Liver (tissue), 10 donors: ENCODE measurements at places on chromosomes 13 and 19. TPM values are rescaled to one million over a fixed set of nuclear protein-coding genes. Genes with fewer than 3 reads are reported as not detected.

GRCh38 chr13:40223585-40223984 lies 442.9 kb downstream of the FOXO1 start:
- no peak for DNase-seq

DNA sequence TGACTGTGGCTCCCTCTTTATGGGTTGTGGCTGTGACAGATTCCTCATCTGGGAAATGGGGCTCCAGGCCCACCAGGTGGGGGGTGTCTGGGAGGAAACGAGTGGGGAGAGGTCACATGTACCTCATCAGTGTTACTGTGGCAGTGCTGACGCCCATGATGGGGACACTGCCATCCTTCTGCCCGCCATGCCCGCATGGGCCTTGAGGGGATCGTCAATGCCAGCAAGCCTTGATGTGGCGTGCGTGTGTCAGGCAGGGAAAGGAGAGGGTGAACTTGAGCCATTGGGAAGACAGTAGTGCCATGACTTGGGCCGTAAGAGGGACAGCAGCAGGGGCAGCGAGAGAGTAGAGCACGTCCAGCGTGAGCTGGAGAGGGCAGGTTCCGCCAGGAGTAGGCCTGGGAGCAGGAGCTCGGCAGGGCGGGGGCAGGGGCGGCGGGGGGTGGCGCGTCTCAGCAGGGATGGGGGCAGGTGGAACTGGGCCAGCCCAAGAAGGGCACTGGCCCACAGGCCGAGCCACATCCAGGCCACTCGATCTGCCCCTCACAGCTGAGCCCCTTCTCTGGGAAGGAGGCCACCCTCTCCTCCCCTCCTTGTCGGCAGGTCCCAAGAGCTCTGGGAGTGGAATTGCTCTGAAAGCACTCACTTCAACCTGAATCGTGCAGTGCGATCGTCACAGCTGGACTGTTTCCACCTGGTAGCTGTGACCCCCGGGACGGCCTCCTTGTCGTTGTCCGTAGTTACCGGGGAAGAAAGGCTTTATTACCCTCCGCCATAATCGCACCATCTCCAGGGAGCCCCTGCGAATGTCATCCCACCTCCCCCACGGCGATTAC lies 9.9 kb downstream of the KLHL26 start:
- no peak for DNase-seq

DNA sequence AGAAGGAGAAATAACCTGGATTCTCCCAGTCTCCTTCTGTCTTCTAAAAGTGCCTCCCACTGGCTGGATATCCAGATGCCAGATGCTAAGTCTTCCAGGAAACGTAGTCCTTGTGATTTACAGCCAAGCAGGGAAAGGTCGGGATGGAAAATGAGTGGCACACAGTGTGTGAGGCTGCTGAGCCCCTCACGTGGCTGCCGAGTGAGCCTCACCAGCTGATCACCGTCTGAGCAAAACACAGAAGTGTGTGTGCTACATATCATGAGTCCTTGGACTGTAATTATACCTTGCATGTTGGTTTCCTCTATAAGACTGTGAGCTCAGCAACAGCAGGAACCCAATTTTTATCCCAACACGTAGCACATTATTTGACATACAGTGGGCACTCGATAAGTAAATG lies 15.1 kb downstream of the LHFPL6 start:
- DNase-seq, result no peak

DNA sequence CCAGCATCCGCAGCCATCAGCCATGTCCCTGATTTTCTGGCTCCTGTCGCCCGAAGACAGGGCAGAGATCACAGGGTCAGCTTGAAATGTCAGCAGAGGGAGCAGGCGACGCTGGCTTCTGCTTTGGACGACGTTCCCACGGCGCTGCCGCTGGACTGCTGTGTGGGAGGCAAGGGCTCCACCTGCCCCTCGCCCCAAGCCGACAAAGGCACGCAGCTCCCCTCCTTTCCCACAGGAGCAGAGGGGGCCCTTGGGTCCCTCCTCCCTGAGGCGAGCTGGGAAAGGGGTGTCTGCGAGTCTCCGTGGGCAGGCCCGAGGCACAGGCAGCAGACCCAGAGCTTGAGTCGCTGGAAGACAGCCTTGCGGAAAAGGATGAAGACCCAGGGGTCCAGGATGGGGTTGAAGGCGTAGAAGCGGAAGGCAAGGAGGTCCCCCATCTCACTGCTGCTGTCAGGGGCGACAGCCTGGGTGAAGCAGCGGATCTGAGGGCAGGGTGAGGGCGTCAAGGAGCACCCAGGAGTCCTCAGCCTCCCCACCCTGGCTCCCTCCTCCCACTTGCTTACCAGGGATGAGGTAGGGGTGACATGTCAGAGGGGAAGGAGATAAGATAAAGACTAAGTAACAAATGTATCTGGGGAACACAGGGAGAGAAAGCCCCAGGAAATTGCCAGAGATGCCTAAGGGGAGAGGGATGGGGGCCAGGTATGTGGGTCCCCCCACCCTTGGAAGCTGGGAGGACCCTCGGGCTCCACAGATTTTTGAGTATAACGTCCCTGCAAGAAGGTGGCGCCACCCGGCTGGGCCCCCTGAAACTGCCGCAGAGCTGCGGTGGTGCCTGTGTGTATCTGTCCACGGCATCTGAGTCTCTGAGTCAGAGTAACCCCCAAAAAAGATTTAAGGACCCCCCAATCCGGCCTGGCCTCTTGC lies 3.4 kb downstream of the PTGIR start:
- DNase-seq, result no peak

DNA sequence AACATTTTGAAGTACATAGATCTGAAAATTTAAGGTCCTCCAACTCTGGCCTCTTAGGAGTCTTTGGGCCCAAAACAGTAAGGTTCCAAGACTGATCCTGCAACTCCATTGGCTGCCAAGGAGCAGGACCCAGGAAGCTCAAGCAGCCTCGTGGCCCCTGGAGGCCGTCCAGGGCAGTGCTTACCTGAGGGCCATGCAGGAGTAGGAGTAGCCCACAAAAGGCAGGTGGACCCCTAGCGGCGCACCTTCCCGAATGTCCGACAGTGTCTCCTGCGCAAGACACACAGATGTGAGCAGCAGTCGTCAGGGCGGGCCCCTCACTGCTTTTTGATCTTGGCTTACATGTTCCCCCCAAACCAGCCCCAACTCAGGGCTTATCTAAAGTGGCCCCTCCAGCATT lies 5.7 kb upstream of the SIX5 start:
- peak; percentile 34 for DNase-seq

DNA sequence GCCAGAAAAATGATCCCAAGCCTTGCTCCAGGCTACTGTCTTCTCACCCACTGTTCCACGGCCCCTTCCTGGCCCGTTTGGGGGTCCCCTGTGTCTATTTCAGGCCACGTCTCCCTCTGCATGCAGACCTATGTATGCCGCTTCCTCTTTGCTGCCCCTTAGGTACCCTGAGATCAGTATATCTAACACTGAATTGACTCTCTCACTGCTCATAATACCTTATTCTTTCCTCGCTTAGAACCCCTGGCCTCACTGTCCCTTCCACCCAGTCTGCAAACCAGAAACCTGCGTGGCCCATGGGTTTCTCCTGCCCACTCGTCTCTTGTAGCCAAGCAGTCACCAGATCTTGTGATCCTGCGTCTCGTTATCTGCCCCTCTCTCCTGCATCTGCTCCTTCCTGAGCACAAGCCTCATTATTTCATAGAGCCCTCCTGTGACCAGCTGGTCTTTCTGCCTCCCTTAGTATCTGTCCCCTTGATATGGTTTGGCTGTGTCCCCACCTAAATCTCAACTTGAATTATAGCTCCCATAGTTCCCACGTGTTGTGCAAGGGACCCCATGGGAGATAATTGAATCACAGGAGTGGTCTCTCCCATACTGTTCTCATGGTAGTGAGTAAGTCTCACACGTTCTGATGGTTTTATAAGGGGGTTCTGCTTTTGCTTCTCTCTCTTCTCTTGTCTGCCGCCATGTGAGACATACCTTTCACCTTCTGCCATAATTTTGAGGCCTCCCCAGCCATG lies 109.0 kb upstream of the RNF113B start:
- DNase-seq, result no peak

GRCh38 chr19:15247107-15248014 lies 15.1 kb upstream of the EPHX3 start:
- DNase-seq, result no peak

DNA sequence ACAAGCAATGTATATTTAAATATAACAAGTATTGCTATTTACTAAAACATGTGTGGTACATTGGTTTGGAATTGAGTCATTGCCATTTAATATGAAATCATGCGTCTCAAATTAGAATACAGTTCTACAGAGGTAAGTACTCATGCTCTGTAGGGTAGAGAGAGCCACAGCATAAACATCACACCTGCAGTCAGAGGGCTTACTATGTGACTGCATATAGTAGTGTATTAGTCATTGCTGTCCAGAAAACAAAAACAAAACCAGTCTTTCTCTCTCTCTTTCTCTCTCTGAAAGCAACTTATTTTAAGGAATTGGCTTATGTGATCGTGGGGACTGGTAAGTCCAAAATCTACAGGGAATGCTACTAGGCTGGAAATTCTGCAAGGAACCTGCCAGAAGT lies 370.3 kb downstream of the GPC5 start:
- no peak for DNase-seq

GRCh38 chr19:6416658-6417405 lies 7.8 kb downstream of the KHSRP start:
- no peak for DNase-seq

MISP3 gene
- 0.28 TPM for total RNA-seq

CCNA1 gene
- 0.08 TPM for total RNA-seq

ZNF587B gene
- 10.2 TPM for total RNA-seq

FZR1 gene
- 17.0 TPM for total RNA-seq
